GM04504 (cell line): ENCODE measurements at places on chromosomes 5 and 9.
A peak's percentile ranks its signal among the peaks of the same experiment; 100 is the strongest.

- DNase-seq = peak; percentile 81
These were observed 33.4 kb upstream of the NCS1 start for GRCh38 chr9:130138791-130139190.

- DNase-seq = no peak
These were observed 128.3 kb downstream of the MARCHF11 start for GRCh38 chr5:16051246-16051755.

DNA sequence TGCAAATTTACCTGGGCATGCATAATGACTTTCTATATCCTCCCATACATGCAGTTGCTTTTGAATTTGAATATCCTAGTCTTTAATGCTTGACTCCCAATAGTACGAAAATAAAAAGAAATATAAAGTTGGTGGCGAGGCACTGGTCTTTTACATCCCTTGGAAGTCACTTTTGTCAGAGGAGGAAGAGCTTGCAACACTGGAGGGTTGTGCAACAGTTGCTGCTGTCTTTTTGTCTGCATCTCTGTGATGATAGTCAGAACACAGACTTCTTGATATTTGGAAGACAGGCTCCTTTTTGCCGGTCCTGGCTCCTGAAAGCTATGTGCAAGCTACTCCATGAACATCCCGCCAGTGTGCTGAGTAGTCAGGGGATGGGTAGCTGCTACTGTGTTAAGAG lies 16.8 kb upstream of the SGCD start:
- DNase-seq = no peak

DNA sequence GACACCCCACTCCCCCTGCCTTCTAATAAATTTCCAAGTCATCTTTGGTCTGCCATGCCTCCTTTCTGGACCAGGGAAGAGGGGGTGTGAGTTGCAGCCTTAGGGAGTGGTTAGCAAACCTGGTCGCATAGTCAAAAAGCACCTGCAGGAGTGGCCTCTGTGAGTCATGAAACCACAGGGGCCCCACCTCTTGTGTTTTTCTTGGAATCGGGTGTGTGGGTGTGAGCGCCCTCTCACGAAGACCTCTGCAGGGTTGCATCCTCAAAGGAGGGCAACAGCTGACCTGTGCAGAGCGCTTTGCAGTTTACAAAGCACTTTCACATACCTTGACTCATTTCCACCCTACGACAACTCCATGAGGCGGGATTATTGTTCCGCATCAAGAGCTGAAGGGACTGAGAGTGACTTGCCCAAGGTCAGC lies 36.8 kb upstream of the TEX48 start:
- no peak for DNase-seq

- no peak for DNase-seq
These were observed 125.6 kb downstream of the TMEM161B start for GRCh38 chr5:88142886-88143692.

DNA sequence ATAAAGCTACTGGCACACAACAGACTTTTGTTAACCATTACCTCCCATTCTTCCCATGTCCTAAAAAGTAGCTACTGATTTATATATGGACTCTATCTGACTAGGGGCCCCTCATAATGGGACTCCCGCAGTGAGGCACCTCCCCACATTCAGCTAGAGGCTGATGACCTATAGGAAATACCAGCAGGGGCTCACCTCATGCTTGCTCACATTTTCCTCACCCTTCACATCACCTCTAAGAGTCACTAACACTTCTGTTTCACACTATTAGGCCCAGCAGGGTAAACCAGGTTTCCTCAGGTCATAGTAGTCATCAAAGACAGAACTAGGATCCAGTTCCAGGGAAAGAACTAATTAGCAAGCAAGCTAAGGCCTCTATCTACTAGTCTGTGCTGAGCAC lies 60.7 kb downstream of the PRELID2 start:
- DNase-seq = no peak

- no peak for DNase-seq
These were observed 26.9 kb downstream of the PTPA start for GRCh38 chr9:129138144-129138462.

DNA sequence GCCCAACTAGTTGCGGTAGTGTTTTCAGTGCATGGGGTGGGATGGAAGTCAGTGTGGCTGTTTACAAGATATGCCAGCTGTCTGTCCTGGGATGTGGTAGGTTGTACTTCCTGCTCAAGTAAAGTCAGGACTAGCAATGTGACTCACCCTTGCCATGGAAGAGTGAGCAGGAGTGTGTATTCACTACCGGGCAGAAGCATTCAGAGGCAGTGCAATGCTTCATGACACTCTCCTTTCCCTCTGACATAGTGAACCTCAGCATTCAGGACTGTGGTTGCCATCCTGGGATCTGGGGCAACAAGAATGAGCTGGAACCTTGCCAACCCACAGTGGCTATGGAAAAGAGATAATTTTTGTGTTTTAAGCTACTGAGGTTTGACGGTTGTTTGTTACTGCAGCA lies 68.9 kb downstream of the BOD1 start:
- DNase-seq = no peak

- no peak for DNase-seq
These were observed 226.6 kb upstream of the SLC24A2 start for GRCh38 chr9:20015427-20015931.

DNA sequence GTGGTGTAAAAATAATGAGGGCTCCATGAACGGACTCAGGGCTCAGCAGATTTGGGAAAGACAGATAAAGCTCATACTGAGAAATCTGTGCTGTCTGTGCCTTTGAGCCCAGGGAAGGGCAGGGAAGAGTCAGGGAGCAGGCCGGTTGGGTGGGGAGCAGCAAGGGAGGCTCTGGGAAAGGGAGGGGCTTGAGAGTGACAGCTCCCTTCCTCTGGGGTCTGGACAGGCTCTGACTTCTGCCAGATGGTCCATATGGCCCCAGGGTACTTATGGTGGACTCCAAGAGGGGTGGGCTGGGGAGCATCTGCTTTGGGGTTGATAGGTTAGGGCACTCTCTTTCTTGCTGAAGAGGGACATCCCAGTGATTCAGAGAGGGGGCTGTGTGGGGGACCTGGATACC lies 2.1 kb downstream of the NPR2 start:
- DNase-seq = no peak

- no peak for DNase-seq
These were observed 354.1 kb upstream of the RFX3 start for GRCh38 chr9:3879726-3880505.

- DNase-seq = no peak
These were observed 8.4 kb downstream of the FAM163B start for GRCh38 chr9:133600739-133601138.

- no peak for DNase-seq
These were observed 1752.9 kb downstream of the MAT2B start for GRCh38 chr5:165258197-165258771.

- no peak for DNase-seq
These were observed 37.8 kb upstream of the IFNE start for GRCh38 chr9:21519855-21520434.

- no peak for DNase-seq
These were observed 5.6 kb downstream of the HOMER1 start for GRCh38 chr5:79508354-79508753.

DNA sequence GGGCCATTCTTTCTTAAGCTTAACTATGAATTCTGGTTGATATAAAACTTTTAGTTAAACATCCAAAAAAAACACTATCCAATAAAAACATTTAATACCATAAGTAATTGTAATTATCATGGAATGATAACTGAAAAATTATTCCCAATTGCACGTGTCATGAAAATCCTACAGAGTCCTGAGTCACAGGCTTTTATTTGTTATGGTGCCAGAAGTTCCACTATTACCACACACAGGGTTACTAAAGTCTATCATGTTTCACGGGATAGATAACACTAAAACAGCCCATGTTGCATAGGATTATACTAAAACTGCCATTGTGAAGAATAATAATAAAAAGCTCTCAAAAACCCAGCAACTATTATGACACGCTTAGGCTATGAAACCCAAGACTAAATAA lies 1381.8 kb downstream of the EFNA5 start:
- no peak for DNase-seq

GRCh38 chr5:14234204-14234603 lies 91.1 kb downstream of the TRIO start:
- DNase-seq = no peak

DNA sequence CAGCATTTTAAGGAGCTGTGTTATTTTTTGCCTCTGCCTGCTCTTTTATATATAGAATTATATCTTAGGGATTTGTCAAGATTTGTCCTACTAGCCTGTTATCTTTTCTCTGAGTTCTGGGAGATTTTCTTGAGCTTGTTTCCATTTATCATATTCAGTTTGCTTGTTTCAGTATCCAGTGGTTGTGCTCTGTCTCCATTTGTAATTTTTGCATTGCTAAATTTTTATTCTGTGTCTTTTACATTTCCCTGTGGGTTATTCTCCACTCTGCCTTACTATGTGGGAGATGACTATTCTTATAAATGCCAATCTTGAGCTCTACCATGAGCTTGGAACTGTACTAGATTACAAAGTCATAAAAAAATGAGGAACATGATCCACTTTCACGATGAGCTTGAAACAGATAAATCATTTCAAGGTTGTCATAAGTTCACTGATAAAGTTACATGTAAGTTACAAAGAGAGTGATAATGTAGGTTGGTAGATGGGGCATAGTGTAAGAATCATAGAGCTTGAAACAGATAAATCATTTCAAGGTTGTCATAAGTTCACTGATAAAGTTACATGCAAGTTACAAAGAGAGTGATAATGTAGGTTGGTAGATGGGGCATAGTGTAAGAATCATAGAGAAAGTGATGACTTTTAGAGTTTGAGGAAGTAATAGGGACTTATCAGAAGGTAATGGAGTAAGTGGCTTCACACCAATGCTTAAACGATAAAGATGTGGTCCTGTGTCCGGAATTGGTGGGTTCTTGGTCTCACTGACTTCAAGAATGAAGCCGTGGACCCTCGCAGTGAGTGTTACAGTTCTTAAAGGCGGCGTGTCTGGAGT lies 287.3 kb downstream of the ADGRV1 start:
- DNase-seq = no peak

GRCh38 chr9:13033959-13034693 lies 245.4 kb downstream of the MPDZ start:
- peak; percentile 17 for DNase-seq

DNA sequence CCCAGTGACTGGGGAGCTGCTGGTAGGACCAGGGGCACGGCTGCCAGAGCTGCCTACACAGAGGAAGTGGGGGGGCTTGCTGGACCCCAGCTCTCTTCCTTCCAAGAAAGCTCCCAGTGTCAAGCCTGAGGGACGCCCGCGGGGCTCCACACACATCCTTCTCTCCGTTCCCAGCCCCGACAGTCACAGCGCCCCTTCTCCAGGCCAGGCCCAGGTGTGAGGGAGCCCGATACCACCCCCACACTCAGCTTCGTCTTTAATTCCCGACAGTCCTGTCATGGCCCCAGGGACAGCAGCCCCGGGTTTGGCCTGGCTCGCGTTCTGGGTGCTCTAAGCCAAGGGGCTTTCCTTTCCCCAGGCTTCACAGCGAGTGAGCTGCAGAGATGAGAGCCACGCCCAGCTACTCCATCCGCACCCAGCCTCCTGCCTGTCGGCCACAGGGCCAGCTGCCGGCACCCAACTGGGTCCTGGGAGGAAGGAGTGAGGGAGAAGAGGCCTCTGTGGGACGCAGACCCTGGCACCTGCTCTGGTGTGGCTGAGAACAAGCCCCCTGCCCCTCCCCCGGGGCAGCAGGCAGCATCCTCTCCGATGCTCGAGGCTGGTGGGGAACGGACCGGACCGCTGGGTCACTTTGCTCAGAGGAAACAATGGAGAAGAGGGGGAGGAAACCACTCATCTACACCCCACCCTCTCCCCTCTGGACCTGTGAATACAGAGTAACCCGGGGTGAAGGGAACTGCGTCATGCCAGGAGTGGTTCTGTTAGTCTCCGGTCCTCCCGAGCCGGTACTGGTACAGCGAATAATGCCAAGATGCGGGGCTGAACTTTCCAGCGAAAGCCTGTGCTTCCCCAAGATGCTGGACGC lies 53.9 kb upstream of the PHYKPL start:
- DNase-seq = no peak

DNA sequence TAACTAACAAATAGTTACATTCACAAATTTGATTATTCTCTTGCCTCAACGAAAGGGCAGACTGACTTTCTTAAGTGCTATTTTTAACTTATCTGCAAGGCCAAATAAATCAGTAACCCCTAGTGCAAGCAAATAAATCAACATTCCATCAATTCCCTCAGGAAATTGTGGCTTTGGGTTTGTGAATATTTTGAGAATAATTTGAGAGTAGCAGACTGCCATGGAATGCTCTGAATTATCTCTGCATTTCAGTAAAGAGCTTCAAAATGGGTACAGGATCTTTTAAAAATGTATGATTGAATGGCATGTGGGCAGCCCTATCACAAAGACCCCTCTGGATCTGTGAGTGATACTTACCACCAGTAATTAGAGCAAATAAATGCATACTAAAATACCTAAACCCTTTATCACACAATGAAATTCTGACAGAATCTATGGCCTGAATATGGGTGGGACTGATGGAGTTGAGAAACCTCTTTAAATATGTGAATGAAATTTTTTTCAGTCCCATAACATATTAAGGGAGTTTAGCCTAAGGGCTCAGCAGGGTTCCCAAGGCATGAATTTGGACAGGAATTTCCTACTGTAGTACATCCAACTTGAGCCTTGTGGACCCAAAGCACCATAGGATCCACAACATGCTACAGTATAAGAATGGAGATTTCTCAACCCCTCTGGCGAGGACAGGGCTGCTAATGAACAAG lies 92.5 kb upstream of the ITGA2 start:
- peak; percentile 21 for DNase-seq

DNA sequence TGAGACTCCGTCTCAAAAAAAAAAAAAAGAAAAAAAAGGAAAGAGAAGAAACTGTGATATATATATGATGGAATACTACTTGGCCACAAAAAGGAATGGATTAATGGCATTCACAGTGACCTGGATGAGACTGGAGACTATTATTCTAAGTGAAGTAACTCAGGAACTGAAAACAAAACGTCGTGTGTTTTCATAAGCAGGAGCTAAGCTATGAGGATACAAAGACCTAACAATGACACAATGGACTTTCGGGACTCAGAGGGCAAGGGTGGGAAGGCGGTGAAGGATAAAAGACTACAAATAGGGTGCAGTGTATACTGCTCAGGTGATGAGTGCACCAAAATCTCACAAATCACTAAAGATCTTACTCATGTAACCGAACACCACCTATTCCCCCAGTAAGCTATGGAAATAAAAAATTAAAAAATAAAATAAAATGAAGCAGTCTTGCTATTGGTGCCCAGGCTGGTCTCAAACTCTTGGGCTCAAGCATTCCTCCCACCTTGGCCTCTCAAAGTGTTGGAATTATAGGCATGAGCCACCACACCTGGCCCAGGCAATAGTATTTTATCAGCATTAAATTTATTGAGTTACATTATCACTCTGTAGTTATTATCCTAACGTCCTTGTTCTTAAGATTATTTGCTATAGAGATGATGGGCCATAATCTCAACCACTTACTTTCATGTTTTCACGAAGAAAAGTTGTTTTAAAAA lies 71.5 kb upstream of the GPBP1 start:
- DNase-seq = no peak

DNA sequence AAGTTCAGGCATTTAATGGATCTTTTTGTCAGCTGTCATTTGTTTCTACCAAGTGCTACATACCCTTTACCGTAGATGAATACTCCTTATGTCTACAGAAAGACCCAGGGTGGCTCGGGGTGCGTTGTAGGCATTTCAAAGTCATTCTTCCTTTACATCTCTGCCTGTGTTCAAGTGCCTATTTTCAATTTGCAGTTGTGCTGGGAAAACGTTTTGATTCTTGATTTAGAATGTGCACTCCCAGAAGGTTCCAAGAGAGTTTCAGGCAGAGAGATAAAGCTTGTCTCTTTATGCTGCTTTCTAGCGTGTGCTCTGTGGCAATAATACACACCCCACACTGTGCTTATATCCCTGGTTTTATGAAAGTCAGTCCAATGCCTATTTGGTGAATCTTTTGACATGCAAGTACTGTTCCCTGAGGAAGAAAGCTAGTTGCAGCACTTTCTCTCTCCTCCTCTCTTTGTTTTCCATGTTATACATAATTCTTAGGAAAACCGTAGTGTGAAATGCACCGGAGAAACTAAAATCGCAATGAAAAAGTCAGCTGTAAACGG lies 828.1 kb upstream of the ZNF608 start:
- DNase-seq = no peak
